ENCODE measurements at places on chromosomes 11 and 22. TPM values are rescaled to one million over a fixed set of nuclear protein-coding genes. Genes with fewer than 3 reads are reported as not detected.

Gene PATE4
- total RNA-seq, result not detected

Gene CCDC116
- total RNA-seq, result 0.48 TPM

Gene OR8B3
- total RNA-seq, result not detected

Gene MAJIN
- not detected for total RNA-seq

Gene EP300
- total RNA-seq, result 62.1 TPM

DNA sequence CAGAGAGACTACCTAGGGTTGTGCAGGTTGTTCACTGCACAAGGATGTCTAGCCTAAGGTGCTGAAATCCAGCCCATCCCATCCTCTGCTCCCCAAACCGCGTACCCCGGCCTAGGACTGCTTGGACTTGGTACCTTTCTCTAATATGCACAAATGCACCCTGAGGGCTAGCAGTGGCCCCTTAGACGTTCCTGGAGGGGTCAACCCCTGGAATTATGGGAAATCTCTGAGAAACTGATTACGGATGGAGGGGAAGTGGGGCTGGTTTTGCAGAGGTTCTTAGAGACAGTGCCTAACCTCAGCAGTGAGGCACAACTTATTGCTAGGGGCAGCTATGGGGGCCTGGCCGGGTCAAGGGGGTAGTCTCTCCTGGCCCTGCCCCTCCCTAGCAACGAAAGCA, 2.5 kb downstream of the C11orf68 start:
- H3K36me3 ChIP-seq, result no peaks in the 10 kb centered on the region
- peaks cover 45% of the 10 kb centered on the region for H3K4me1 ChIP-seq
- H3K27me3 ChIP-seq, result no peaks in the 10 kb centered on the region
- no peak for DNase-seq
- H3K4me3 ChIP-seq, result no peak overlapping the region

- H3K27me3 ChIP-seq, result no peaks in the 10 kb centered on the region
- H3K4me1 ChIP-seq, result peaks cover 7% of the 10 kb centered on the region
- H3K27ac ChIP-seq, result no peak overlapping the region
- H3K4me3 ChIP-seq, result peak overlapping the region; percentile 80
These were observed 884 bp downstream of the CENATAC start for GRCh38 chr11:118998822-118999221.

- H3K27me3 ChIP-seq, result no peaks in the 10 kb centered on the region
- H3K4me3 ChIP-seq, result no peak overlapping the region
- H3K36me3 ChIP-seq, result no peaks in the 10 kb centered on the region
- no peak for DNase-seq
- H3K27ac ChIP-seq, result no peak overlapping the region
These were observed 30.2 kb upstream of the SCN3B start for GRCh38 chr11:123684601-123685000.

DNA sequence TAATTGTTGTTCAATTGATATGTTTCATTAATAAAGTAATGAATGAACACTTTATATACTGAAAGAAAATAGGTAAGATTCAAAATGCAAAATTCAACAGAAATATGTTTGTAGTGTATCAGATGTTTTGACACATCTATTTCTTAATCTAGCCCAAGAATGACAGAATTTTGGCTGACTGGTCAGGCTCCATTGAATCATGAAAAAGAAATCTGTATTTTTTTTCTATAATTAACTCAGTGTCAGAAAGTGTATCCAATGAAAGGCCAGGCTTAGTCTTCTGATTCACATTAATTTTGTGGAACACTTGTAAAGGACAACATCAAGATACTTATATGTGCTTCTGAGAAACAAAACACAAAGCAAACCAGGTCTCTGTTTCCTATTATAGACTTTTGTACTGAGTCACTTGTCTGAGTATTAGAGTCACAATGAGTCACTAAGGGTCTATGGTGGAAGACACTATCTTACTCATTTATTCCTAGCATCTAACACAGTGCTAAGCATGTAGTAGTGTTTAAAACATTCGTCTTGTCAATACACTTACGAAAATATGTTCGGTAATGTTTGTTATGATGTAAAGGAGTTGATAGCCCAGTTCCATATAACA, 297.7 kb upstream of the CCDC90B start:
- H3K27ac ChIP-seq, result no peak overlapping the region
- H3K27me3 ChIP-seq, result no peaks in the 10 kb centered on the region
- no peak for DNase-seq
- no peaks in the 10 kb centered on the region for H3K36me3 ChIP-seq
- no peaks in the 10 kb centered on the region for H3K4me1 ChIP-seq

- no peak for DNase-seq
- H3K27ac ChIP-seq, result no peak overlapping the region
These were observed 55.1 kb upstream of the INCENP start for GRCh38 chr11:62068730-62069129.

- no peaks in the 10 kb centered on the region for H3K36me3 ChIP-seq
- peaks cover 1% of the 10 kb centered on the region for H3K4me1 ChIP-seq
- DNase-seq, result no peak
- no peaks in the 10 kb centered on the region for H3K27me3 ChIP-seq
- no peak overlapping the region for H3K27ac ChIP-seq
These were observed 10.0 kb upstream of the MICAL2 start for GRCh38 chr11:12100429-12100828.

DNA sequence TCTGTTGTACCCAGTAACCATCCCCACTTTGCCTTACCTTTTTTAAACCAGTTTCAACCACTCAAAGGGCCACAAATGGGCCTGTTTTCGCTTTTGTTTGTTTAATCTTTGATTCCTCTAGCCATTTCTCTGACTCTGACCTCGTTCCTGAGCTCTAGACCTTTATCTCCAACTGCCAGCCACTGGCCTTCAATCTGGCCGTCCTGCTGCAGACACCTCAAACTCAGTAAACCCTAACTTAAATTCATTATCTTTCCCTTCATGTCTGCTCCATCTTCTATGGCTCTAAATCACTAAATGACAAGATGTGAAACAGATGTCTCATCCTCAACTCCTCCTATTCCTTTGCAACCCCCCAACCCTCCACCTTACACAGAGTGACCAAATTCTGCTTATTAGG, 1.3 kb upstream of the GDPD4 start:
- no peak for DNase-seq
- H3K27me3 ChIP-seq, result no peaks in the 10 kb centered on the region
- no peak overlapping the region for H3K4me3 ChIP-seq
- H3K36me3 ChIP-seq, result no peaks in the 10 kb centered on the region
- no peak overlapping the region for H3K27ac ChIP-seq

- no peaks in the 10 kb centered on the region for H3K4me1 ChIP-seq
- no peaks in the 10 kb centered on the region for H3K36me3 ChIP-seq
- H3K4me3 ChIP-seq, result no peak overlapping the region
- H3K27ac ChIP-seq, result no peak overlapping the region
- no peak for DNase-seq
These were observed 21.7 kb downstream of the TPST2 start for GRCh38 chr22:26568207-26568706.

GRCh38 chr11:2932850-2933251, 3.6 kb upstream of the PHLDA2 start:
- DNase-seq, result peak; percentile 33
- no peak overlapping the region for H3K4me3 ChIP-seq
- H3K27me3 ChIP-seq, result no peaks in the 10 kb centered on the region

GRCh38 chr22:31628362-31628761, 33.7 kb downstream of the PISD start:
- H3K4me1 ChIP-seq, result peaks cover 40% of the 10 kb centered on the region
- DNase-seq, result no peak
- H3K27me3 ChIP-seq, result no peaks in the 10 kb centered on the region
- H3K27ac ChIP-seq, result peak overlapping the region; percentile 66

GRCh38 chr22:36386900-36387708, 663 bp downstream of the MYH9 start:
- peaks cover 5% of the 10 kb centered on the region for H3K4me1 ChIP-seq
- no peaks in the 10 kb centered on the region for H3K27me3 ChIP-seq
- no peaks in the 10 kb centered on the region for H3K36me3 ChIP-seq
- peak; percentile 43 for DNase-seq

DNA sequence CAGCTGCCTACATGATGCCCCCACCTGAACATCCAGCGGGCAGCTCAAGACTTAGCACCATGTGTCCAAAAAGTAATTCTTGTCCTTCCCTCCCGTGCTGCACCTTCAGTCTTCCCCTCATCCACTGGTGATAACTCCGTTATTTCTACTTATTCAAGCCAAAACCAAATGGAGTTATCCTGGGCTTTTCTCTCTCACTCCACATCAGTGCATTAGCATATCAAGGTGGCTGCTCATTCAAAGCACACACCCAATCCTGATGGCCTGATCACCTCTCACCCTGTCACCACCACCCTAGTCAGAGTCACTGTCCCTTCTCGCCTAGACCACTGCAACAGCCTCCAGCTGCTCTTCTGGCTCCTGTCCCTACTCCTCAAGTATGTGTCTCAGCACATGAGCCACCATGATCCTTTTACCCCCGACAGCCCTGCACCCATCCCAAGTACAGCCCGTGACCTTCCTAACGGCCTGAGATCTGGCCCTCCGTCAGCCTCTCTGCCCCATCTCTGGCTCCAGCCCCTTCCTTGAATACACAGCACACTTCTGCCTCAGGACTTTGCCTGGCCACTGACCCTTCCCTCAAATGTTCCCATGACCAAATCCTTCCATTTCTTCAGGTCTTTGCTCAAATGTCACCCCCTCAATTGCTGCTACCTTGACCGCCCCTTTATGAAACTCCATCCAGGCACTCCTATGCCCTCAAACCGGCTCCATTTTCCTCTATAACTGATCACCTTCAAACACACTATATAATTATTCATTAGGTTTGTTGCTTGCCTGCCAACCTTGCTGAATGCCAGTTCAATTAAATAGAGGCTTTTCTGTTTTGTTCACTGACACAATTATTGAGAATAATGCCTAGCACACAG, 19.7 kb upstream of the SLC25A1 start:
- no peak overlapping the region for H3K27ac ChIP-seq
- H3K36me3 ChIP-seq, result no peaks in the 10 kb centered on the region
- no peaks in the 10 kb centered on the region for H3K4me1 ChIP-seq
- H3K27me3 ChIP-seq, result no peaks in the 10 kb centered on the region

- no peak overlapping the region for H3K4me3 ChIP-seq
- H3K4me1 ChIP-seq, result no peaks in the 10 kb centered on the region
- H3K36me3 ChIP-seq, result no peaks in the 10 kb centered on the region
- DNase-seq, result no peak
- H3K27ac ChIP-seq, result no peak overlapping the region
These were observed 27.3 kb upstream of the ZNRF3 start for GRCh38 chr22:28856095-28856455.

DNA sequence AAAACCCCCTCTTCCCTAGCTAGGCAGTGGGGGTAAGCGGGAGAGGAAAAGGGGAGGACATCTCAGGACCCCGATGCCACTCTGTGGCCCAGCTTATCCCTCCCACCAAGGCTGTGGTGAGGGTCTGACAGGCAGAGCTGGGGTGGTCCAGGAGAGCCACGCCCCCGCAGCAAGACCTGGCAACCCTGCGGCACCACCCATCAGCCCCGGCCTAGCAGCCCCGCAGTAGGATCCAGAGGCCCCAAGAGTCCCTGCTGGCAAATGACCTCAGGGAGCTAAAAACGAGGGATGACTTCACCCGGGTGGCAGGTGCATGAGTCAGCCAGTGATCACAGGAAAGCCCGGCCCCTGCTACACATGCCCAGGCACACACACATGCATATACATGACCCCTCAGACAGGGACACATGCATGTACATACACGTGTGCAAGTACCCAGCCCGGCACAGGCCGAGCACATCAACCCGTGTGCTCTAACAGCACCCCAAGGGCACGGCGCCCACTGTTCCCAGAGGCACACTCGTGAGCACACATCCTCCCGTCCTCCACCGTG, 32.3 kb downstream of the ARVCF start:
- H3K27ac ChIP-seq, result no peak overlapping the region
- no peaks in the 10 kb centered on the region for H3K4me1 ChIP-seq
- no peak overlapping the region for H3K4me3 ChIP-seq
- H3K36me3 ChIP-seq, result no peaks in the 10 kb centered on the region
- no peaks in the 10 kb centered on the region for H3K27me3 ChIP-seq

DNA sequence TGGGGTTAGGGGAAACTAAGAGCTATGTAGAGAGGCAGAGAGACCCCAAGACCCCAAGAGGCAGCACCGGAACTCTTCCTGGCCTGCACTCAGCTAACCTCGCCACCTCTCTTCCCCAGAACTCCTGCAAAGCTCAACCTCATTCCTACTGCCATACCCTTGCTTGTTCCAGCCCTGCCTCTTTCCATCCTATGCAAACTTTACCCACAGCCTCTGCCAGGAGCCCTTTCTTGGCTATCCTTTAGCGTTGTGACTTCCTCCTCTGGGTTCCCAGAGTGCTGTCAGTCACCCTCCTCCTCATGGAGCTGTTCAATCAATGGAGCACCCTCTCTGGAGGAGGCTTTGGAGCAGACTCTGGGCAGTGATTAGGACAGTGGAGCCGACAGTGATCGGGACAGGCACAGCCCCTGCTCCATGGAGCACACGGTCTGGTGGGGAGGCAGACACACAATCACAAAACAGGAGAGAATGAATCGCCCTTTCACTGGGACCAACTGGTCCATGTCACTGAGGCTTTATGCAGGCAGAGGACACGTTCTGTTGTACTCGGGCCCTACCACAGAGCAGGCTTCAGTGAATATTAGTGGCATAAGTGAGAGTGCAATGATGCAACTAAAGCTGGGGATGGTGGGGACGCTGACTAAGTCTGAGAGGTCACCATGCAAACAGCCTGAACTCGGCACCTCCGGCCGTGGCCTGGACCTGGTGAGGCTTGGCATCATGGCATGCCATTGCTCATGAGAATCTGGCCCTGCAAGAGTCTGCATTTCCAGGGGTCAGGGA, 24.6 kb upstream of the P2RY2 start:
- no peaks in the 10 kb centered on the region for H3K27me3 ChIP-seq
- H3K36me3 ChIP-seq, result no peaks in the 10 kb centered on the region
- DNase-seq, result no peak
- no peak overlapping the region for H3K27ac ChIP-seq
- no peaks in the 10 kb centered on the region for H3K4me1 ChIP-seq

GRCh38 chr11:22991196-22991595, 130.9 kb upstream of the CCDC179 start:
- no peak overlapping the region for H3K4me3 ChIP-seq
- no peak overlapping the region for H3K27ac ChIP-seq
- H3K36me3 ChIP-seq, result no peaks in the 10 kb centered on the region

GRCh38 chr22:38135133-38135706, 24.7 kb upstream of the BAIAP2L2 start:
- no peak for DNase-seq
- H3K27ac ChIP-seq, result no peak overlapping the region
- H3K4me1 ChIP-seq, result peaks cover 2% of the 10 kb centered on the region
- no peak overlapping the region for H3K4me3 ChIP-seq

All from ovary (tissue), 10 donors.